ENCODE measurements at places on chromosomes 2 and 18. TPM values are rescaled to one million over a fixed set of nuclear protein-coding genes. Genes with fewer than 3 reads are reported as not detected.

The FBXO41 gene
- total RNA-seq: 16.4 TPM

The PKP4 gene
- total RNA-seq: 37.4 TPM

The KLHL30 gene
- not detected for total RNA-seq

The ERFE gene
- total RNA-seq: 0.29 TPM

The TMEM37 gene
- not detected for total RNA-seq

The HOXD9 gene
- not detected for total RNA-seq

The CCDC141 gene
- total RNA-seq: 13.0 TPM

The RABL2A gene
- total RNA-seq: 17.8 TPM

The VWA3B gene
- not detected for total RNA-seq

The LIMS4 gene
- 0.67 TPM for total RNA-seq

The TGFA gene
- not detected for total RNA-seq

The SH3BP4 gene
- 0.10 TPM for total RNA-seq

The GCKR gene
- total RNA-seq: not detected

The COL6A3 gene
- total RNA-seq: 0.45 TPM
